ENCODE measurements at places on chromosomes 2 and 18. TPM values are rescaled to one million over a fixed set of nuclear protein-coding genes. Genes with fewer than 3 reads are reported as not detected.

DNAJC5G gene
- total RNA-seq = not detected

GRCh38 chr18:9910661-9911060 is 3.2 kb upstream of the VAPA start:
- no peak for DNase-seq

- DNase-seq = no peak
Measured at GRCh38 chr2:113834051-113834730, 55.7 kb upstream of the ACTR3 start.

- no peak for DNase-seq
Measured at GRCh38 chr2:19251554-19251953, 106.9 kb downstream of the OSR1 start.

GRCh38 chr2:44100351-44100750 is 68.3 kb upstream of the PPM1B start:
- DNase-seq = peak; percentile 65

GRCh38 chr2:109528811-109529501 is 84.8 kb downstream of the SEPTIN10 start:
- DNase-seq = no peak

All from SJCRH30 (cell line).